ENCODE measurements at places on chromosomes 6 and 20. TPM values are rescaled to one million over a fixed set of nuclear protein-coding genes. Genes with fewer than 3 reads are reported as not detected.
A peak's percentile ranks its signal among the peaks of the same experiment; 100 is the strongest.

DNA sequence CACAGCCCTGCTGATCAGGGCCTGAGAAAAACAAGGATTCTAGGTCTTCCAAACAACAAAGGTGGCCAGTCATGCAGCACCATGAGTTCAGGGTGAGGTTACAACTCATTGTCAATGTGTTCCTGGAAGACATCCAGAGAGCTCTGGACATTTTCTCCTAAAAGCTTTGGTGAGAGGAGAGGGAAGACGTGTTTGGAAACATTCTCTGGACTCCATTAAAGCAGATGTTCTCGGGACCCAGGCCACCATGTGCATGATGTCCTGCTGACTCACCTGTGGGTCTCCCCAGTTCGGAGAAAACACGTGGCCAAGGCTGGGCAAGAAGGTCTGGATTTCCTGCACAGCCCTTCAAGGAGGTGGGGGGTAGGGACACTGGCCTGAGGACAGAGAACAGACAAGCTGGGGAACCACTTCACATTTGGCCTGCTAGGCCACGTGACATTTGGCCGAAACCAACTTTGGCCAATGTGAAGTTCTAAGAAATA lies 61.6 kb downstream of the KCNB1 start:
- DNase-seq, result peak; percentile 89

DNA sequence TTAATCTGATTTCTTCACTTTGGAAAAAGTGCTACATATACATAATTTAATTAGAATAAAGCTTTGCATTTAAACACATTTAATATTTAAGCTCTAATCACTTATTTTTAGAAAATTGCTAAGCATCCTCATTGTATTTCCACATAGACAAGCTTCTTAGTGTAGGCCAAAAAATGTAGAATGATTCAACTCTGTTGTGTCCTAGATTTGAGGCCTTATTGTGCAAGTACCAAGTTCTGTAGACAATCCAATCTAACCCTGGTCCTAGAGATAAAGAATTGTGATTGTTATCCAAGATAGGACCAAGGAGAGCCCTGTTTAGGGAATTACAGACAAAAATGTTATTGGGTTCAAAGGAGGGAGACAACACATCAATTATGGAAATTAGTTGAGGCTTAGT lies 27.6 kb downstream of the MRAP2 start:
- no peak for DNase-seq

GRCh38 chr6:51200676-51201075 lies 382.0 kb downstream of the TFAP2B start:
- no peak for DNase-seq

DNA sequence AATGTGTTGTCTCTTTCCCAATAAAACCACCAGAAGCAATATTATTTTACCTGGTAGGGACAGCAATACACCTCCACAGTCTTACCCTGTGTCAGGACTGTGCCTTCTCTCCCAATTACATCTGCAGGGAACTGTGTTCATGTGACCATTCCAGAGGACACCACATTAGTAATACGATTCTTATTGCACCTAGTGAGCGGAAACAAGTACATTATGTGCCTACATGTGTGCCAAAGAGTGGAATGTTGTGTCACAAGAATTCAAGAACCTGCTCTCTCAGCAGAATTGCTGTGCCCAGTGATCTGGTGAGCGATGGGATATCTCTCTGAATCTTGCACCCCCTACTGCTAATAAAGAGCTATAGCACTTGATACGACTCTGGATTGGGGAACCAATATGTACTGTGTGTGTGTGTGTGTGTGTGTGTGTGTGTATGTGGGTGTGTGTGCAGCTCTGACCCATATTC lies 57.4 kb upstream of the FOXC1 start:
- DNase-seq, result no peak

DNA sequence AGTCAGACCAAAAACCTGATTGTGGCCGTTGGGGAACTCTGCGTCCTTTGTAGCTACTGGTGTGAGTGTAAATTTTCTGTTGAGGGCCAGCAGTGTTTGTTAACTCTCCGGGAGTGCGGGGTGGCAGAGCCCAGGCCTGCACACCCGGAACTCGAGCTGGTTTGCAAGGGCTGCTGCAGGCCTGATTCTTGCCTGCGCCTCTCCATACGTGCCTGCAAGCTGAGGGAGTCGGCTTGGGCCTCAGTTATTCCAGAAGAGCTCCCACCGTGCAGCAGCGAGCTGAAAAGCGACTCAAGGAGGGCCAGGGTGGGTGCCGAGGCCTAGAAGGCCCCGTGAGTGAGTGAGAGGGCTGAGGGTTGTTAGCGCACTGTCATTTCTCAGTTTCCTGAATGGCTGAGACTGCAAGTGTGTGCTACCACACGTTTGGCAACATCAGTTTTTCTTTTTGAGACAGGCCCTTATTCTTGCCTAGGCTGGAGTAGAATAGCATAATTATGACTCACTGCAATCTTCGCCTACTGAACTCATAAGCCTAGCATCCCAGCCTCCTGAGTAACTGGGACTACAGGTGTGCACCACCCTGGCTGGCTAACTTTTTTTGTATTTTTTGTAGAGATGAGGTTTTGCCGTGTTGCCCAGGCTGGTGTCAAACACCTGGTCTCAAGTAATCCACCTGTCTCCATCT lies 33.9 kb upstream of the KIF13A start:
- no peak for DNase-seq

- DNase-seq, result no peak
These were observed 97.4 kb downstream of the EPB41L2 start for GRCh38 chr6:130965656-130966055.

- DNase-seq, result no peak
These were observed 603.9 kb downstream of the HDGFL1 start for GRCh38 chr6:23173234-23173633.

DNA sequence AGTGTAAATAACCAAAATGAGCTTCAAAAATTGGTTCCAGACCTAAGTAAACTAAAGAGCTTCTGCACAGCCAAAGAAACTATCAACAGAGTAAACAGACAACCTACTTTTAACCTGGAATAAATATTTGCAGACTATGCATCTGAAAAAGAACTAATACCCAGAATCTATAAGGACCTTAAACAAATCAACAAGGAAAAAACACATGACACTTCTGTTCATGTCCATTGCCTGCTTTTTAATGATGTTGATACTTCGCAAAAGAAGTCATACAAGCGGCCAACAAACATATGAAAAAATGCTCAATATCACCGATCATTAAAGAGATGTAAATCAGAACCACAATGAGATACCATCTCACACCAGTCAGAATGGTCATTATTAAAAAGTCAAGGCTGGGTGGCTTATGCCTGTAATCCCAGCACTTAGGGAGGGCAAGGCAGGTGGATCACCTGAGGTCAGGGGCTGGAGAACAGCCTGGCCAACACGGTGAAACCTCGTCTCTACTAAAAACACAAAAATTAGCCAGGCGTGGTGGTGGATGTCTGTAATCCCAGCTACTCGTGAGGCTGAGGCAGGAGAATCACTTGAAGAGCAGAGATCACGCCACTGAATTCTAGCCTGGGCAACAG lies 42.5 kb upstream of the DST start:
- DNase-seq, result no peak

DNA sequence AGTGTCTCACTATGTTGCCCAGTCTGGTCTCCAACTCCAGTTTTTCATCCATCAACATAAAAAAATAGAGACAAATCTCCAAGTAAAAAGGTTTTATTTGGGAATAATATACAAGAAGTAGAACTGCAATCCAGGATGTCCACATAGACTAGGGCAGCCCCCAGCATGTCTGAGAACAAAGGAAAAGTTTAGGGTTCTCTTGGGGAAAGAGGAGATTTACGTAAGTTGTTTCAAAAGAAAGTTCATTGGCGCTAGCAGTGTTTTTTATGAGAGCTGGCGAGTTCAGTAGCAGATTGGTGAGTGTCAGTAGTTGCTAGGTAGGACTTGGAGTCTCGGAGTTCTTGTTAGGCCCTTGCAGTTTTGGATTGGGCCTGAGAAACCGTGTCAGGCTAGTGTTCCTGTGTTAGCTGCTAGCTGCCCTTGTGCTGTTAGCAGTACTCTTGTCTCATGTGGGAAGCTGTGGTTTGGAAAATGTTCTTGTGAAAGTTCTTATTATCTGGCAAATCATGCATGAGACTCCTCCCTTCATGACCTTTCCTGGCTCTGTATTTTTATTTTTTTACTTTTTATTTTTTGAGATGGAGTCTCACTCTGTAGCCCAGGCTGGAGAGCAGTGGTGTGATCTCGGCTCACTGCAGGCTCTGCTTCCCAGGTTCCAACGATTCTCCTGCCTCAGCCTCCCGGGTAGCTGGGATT lies 24.7 kb downstream of the TTLL9 start:
- DNase-seq, result peak; percentile 56

DNA sequence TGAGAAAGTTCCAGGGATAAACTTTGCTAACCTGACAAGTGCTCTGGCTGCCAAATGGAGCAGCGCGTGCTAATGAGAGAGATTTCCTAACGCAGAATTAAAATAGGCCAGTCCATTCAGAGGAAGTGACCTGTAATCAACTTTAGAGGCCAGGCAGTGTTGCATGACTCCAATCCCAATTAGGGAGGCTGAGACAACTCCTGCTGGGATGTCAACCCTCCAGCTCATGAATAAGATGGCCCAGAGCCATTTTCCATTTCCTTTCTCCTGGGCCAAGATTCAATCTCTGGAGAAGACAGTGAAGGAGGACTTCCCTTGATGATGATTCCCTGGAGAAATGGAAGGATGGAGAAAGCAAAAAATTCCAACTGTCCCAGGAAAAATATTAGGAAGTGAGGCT lies 241.5 kb upstream of the RNF24 start:
- DNase-seq, result no peak

GRCh38 chr6:152246554-152247337 lies 390.4 kb downstream of the SYNE1 start:
- DNase-seq, result no peak

- DNase-seq, result no peak
These were observed 23.4 kb downstream of the SNAP91 start for GRCh38 chr6:83685481-83685880.

DNA sequence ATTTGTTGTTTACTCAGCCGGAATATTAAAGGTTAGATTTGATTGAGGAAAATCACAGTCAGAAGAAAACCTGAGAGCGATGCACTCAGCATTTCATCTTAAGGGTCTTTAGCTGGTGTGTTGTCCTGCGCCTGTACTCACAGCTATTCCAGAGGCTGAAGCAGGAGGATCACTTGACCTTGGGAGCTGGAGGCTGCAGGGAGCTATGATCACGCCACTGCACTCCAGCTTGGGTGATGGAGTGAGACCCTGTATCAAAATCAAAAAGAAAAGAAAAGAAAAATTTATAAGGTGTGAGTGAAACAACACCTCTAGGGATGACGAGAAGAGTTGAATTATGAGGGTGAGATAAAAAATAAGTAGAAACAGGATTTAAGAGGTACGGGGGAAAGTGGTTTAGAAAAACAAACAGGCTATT lies 165.0 kb downstream of the TRIM27 start:
- DNase-seq, result no peak

- no peak for DNase-seq
These were observed 60.4 kb upstream of the RSPO3 start for GRCh38 chr6:127058027-127058426.

DNA sequence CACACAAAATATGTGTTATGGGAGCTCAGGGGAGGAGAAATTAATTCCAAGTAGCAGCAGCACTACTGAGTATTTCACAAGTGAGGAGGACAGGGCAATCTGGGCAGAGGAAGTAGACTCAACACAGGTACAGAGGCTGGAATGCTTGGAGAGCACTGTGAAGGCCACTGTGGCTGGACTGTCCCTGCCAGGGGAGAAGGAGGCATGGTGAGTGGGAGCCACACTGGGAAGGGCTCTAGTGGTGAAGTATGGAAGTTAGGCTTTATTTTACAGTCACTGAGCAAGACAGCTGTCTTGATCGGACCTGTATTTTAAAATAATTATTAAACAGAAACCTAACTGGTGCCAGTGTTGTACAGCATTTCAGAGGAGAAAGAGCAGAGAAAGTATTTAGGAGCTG lies 28.8 kb downstream of the FAM229B start:
- no peak for DNase-seq

DNA sequence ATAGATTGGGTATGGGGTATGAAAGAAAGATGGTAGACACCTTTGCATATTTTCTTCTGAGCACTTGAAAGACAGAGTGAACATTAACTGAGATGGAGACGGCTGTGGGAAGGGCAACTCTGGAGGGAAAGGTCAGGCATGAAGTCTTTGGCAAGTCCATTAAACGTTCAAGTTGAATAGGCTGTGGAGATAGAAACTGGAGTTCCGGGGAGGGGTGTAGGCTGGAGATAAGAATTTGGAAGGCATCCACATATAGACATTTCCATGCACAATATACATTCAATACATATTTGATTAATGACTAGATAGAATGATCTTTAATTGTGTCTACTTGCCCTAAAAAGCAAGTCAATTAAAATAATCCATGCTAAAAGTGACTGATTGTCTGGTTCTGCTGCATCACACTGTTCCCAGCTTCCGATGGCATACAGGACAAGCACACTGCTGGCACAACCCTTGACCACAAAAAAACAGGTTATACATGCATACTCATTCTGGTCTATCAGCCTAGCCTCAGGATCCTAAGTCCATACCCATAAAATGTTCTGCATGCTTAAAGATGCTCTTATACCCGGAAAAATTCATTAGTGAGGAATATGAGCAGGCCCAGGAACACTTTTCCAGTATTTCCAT lies 1.9 kb upstream of the MYLK4 start:
- no peak for DNase-seq

GRCh38 chr20:19026121-19026878 lies 186.1 kb upstream of the SLC24A3 start:
- no peak for DNase-seq

- no peak for DNase-seq
These were observed 2.7 kb upstream of the DDR1 start for GRCh38 chr6:30881392-30882203.

PSMG4 gene
- total RNA-seq, result 19.7 TPM

FAM217A gene
- total RNA-seq, result not detected

SNPH gene
- total RNA-seq, result 6.8 TPM

MRPS18A gene
- total RNA-seq, result 64.1 TPM

BMP7 gene
- not detected for total RNA-seq

CEP85L gene
- total RNA-seq, result 18.9 TPM

CST5 gene
- not detected for total RNA-seq

HLA-DRA gene
- 49.2 TPM for total RNA-seq

HDGFL1 gene
- not detected for total RNA-seq
